Stimulated activated CD8-positive, alpha-beta memory T cell treated with anti-CD3 and anti-CD28 coated beads, Interleukin-12 subunit alpha, Interleukin-12 subunit beta, amount 100 ng/mL, for 1 hour (primary cell): ENCODE measurements at places on chromosomes 3 and 15.
A peak's percentile ranks its signal among the peaks of the same experiment; 100 is the strongest.

GRCh38 chr3:178671791-178672190 is 135.6 kb downstream of the KCNMB2 start:
- no peak for DNase-seq

DNA sequence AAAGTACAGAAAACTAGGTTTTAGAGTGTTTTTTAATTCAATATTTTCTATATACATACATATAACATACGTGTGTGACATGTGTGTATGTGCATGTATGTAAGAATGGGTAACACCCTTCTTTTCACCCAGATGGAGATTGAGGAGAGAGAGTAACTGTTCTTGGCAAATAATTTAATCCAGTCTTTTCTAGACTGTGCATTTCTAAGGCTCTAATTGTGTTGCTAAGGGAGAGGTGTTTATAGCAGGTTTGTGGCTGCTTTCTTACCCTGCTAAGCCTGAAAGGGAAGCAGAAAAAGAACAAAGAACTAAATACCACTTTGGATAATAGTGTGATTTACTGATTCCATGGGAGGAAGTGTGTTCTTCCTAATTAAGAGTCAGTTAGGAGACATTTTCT is 46.0 kb upstream of the ALDH1L1 start:
- no peak for DNase-seq

DNA sequence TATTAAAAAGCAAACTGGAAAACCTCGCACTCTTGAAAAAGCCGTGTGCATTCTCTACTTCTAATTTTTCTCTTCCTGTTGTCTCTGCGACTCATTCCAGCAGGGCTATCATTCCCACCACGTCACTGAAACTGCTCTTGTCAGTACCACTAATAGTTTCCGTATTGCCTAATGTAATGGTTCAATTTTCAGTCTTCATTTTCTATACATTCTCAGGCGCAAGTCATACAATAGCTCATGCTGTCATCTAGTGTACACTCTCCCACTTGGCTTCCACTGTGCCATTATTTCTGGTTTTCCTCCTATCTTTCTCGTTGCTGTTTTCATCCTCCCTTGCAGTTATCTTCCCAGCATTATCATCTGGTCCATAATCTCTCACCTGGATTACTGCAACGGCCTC is 160.2 kb downstream of the SPATA16 start:
- no peak for DNase-seq

- no peak for DNase-seq
These were observed 45.7 kb upstream of the NLGN1 start for GRCh38 chr3:173351886-173352285.

- no peak for DNase-seq
These were observed 768 bp downstream of the UBXN7 start for GRCh38 chr3:196431181-196432136.

DNA sequence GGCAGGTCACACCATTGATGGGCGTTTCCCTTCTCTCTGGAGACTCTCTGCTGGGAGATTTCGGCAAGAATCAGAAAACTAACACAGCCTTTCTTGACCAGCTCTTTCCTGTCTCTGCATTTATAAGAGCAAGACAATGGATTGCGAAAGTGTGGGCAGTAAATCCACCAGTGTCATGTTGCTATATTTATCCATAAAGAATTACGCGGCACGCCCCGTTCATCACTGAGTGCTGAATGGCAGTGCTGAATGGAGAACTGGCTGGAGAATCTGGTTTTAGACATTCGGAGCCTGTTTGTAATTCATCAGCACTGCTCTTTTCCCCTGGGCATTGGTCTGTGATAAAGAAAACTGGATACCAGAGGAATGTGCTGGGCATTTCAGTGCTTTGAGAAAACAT is 2.0 kb upstream of the CEMIP start:
- DNase-seq: no peak

DNA sequence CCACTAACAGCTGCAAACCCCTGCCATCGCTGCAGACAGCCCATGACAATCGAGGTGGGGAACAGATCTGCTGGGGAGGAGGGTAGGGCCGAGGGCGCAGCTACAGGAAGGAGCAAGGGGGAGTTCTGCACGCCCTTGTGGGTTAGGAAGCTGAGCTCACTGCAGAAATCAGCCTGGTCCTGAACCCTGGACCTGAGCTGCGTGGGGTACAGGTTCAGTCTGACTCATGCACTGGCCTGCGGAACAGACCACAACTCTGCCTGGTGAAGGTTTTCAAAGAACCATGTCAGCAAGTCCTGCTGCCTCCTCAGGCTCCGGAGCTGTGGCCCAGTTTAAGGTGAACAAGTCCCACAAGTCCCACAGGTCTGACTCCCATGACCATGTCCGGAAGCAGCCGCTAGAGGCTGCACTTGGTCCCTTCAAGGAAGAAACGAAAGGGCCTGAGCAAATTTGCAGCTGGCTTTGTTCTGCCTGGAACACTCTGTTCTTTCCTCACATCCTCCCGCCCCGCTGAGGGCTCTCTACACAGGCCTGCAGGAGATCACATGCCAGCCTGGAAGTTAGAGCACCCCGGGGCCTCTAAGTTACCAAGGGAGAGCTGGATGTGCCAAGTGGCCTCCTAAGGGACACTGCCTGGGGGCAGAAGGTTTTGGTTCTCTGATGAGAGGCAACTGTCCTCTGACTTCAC is 49.4 kb upstream of the AKAP13 start:
- peak; percentile 52 for DNase-seq

GRCh38 chr15:77530576-77530975 is 102.1 kb downstream of the LINGO1 start:
- no peak for DNase-seq
